ENCODE measurements at places on chromosomes 4 and X.

DNA sequence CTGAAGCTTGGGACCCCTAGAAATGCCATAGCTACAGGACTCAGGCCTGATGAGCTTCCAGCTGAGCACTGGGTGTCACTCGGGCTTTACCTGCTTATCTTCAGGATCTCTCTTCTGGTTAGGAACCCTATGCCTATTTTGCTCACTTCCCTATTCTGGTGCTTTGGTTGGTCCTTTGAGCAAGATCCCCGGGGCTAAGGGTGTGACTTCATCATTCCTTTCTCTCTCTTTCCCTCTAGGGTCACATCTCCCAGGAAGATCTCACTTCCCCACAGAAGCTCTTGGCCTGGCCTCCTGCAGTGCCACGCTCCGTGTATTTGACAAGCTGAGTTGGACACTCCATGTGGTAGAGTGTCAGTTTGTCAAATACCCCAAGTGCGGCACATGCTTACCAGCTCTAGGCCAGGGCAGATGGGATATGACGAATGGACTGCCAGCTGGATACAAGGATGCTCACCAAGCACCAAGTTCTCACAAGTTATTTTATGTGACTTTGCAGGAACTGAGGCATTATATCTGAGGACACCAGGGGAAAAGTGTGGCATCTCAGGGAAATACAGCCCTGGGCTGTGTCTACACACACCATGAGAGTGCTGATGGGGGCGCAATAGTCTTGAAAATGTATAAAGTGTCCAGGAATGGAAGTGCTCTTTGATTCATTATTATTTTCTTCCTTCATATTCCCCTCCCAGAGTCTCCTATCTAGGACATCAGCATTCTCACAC, 21.1 kb downstream of the VSIG4 start:
- no peak for DNase-seq

DNA sequence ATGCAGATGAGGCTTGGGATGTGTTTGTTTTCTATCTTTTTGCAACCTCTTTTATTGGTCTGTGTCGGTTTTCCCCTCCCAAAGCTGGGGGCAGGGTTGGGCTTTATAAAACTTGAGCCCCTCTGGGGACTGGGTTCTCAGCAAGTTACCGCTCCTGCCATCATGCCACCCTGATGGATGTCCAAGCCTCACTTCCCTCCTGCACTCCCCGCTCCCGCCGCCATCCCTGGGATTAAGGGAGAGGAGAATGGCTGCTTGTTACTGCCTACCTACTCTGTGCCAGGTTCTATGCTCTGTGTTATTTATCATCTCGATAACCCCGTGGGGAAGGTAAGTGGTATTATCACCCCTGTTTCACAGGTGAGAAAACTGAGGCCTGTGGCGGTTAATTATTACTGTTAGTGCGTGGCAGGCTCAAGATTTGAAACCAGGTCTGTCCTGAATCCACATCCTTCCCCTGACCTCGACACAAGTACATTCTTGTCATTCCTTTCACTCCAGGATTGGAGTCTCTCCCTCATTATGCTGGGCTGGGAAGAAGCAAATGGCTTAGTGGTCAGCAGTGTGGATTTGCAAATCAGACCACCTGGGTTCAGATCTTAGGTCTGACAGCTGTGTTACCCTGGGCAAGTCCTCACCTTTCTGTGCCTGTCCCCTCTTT, 4.5 kb downstream of the UBA1 start:
- DNase-seq, result no peak

DNA sequence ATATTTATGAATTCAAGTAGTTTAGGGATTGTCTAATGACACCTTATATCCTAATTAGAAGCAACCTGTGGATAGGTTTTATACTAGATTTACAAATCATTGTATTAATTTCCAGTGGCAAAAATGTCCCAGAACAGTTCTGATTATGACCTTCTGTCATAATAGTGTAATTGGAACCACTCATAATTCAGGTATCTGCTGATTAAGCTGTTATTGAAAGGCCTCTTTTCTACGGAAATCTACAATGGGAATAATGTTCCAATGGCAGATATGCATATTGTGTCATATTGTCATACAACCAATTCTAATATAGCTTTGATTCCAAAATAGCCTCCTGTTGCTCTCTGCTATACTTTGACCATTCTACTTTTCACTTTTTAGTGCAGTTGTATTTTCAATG, 19.0 kb downstream of the MMRN1 start:
- no peak for DNase-seq

- DNase-seq, result no peak
Measured at GRCh38 chrX:136220540-136220939, 30.7 kb downstream of the MAP7D3 start.

DNA sequence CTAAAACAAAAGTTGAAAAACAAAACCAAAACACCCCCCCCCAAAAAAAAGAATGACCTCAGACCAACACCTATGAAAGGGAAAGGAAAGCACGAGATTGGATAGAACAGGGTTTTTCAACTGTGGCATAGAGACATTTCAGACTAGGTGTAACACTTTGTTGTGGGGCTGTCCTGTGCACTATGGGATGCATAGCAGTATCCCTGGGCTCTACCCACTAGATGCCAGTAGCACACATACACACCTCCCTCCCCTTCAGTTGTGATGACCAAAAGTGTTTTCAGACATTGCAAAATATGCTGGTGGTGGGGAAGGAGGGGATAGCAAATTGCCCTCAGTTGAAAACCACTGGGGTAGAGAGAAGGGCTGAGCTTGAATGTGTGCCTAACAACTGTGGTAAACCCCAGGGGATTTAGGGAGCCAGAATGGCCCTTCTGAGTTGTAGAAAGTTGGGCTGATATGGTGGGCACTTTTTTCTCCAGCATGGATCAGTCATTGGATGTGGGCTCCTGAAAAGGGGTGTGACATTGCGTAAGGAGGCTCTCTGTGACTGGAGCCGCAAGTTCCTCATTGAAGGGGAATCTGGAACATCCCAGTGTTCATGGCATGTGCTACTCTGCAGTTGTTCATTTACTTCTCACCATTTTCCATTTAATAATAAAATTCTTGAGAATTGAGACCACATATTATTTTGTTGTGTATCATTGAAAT, 8.8 kb upstream of the GEMIN8 start:
- no peak for DNase-seq

- DNase-seq, result no peak
Measured at GRCh38 chr4:167555338-167556022, 321.2 kb upstream of the SPOCK3 start.

Data from COLO829 (cell line).